ENCODE measurements at places on chromosomes 4 and X. TPM values are rescaled to one million over a fixed set of nuclear protein-coding genes. Genes with fewer than 3 reads are reported as not detected.

DNA sequence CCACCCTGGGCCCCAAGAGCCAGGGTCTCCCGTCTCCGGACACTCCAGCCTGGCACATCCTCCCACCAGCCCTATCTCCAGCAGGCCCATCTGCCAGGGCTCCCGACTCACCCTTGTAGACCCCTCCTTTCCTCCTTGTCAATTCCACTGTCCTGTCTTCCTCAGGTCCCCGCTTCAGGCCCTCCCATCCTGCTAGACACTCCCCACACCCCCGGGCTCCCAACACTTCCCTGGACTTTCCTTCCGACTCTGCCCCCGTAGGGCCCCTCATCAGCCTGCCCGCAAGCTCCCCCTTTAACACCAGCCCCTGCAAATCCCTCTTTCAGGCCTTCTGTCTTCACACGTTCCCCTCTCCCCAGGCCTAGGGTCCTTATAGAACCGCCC is 1.1 kb downstream of the PRAF2 start:
- no peak for DNase-seq

GRCh38 chr4:152342293-152342692 is 193.6 kb downstream of the FBXW7 start:
- no peak for DNase-seq

DNA sequence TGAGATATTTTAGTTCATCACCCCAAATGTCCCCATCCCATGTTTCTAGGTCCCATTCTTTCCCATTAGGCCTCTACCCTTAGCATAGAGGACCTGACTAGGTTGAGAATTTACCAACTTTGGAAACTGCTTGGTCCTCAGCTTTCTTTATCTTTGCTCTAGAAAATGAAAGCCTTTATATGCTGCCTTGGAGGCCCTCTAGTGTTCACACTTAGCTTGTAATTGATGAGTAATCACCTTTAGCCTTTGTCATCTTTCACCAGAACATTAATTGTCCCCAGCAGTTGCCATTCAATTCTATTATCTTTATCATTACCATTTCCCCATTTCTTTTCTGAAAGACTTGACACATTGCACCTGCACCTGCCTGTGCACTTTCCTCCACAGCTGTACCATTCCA is 589.2 kb upstream of the NR3C2 start:
- DNase-seq, result no peak

GRCh38 chr4:145939441-145939750 is 773 bp upstream of the ZNF827 start:
- no peak for DNase-seq

GPR50 gene
- total RNA-seq, result not detected

HTN1 gene
- not detected for total RNA-seq

- DNase-seq, result no peak
Measured at GRCh38 chr4:62771983-62772557, 1571.9 kb downstream of the ADGRL3 start.

CXCL13 gene
- not detected for total RNA-seq

- no peak for DNase-seq
Measured at GRCh38 chrX:150219374-150220185, 143.5 kb upstream of the MAMLD1 start.

EOLA1 gene
- 23.6 TPM for total RNA-seq

NCBP2L gene
- not detected for total RNA-seq

REPS2 gene
- 10.5 TPM for total RNA-seq

PDE5A gene
- total RNA-seq, result 8.9 TPM

NUDT10 gene
- total RNA-seq, result 0.53 TPM

RBM3 gene
- total RNA-seq, result 129 TPM

GRCh38 chr4:184461711-184462441 is 12.5 kb downstream of the IRF2 start:
- no peak for DNase-seq

All from left cardiac atrium (tissue), 4 donors.